Left kidney (tissue), 8 donors: ENCODE measurements at places on chromosomes 5 and 9.

- no peak for DNase-seq
Measured at GRCh38 chr5:58938563-58939424, 355.9 kb downstream of the RAB3C start.

GRCh38 chr5:34491251-34491620, 164.9 kb upstream of the RAI14 start:
- DNase-seq = no peak

GRCh38 chr5:27472000-27472763, 433.8 kb upstream of the CDH9 start:
- no peak for DNase-seq

GRCh38 chr9:36470643-36471290, 70.7 kb upstream of the RNF38 start:
- no peak for DNase-seq

- no peak for DNase-seq
Measured at GRCh38 chr9:120438111-120438510, 141.9 kb downstream of the CDK5RAP2 start.

DNA sequence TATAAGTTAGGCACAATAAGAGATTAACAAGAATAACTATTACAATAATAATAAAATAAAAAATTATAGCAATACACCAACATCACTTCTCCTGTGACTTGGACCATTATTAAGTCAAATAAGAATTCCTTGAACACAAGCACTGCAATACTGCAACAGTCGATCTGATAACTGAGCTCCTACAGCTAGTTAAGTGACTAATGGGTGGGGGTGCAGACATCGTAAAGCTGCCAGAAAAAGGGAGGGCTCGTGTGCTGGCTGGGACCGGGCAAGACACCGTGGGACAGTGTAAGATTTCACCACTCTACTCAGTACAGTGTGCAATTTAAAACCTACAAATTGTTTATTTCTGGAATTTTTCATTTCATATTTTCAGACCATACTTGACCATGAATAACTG, 78.8 kb downstream of the SNX24 start:
- DNase-seq = no peak

GRCh38 chr5:73405691-73406090, 42.9 kb downstream of the FOXD1 start:
- no peak for DNase-seq

DNA sequence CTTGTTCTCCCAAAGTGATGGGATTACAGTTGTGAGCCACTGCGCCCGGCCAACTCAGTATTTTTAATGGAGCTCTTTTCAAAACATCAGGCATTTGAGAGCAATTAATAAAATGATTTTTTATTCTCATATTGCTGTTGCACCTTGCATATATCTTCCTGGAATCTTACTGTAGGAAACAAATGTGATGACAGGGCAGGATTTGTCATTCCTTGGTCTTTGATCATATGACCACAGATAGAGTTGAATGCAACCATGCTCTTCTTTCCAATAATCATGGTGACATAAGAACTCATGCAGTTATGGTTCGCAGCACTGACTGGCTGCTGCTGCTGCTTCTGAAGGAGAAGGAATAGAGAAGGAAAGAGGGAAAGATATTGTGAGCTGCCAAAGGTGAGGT, 28.1 kb downstream of the CARTPT start:
- no peak for DNase-seq

GRCh38 chr5:103444333-103445038, 118.1 kb downstream of the NUDT12 start:
- no peak for DNase-seq

- no peak for DNase-seq
Measured at GRCh38 chr9:99360026-99360425, 137.9 kb downstream of the SEC61B start.

DNA sequence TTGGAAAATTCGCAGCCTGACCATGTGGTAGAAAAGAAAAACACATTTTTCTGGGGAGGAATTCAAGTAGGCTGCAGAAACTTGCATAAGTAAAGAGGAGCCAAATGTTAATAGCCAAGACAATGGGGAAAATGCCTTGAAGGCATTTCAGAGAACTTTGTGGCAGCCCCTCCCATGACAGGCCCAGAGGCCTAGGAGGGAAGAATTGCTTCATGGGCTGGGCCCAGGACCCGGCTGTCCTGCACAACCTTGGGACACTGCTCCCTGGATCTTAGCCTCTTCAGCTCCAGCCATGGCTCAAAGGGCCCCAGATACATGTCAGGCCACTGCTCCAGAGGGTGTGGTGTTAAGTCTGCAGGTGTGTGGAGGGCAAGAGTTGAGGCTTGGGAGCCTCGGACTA, 158.6 kb downstream of the OSTF1 start:
- no peak for DNase-seq

- DNase-seq = no peak
Measured at GRCh38 chr5:136033234-136033633, 4.4 kb downstream of the TGFBI start.

- no peak for DNase-seq
Measured at GRCh38 chr5:154301726-154302125, 111.2 kb downstream of the GALNT10 start.

- no peak for DNase-seq
Measured at GRCh38 chr5:139017624-139018023, 142.5 kb upstream of the LRRTM2 start.

GRCh38 chr5:66671305-66671704, 75.1 kb downstream of the MAST4 start:
- no peak for DNase-seq

- DNase-seq = no peak
Measured at GRCh38 chr9:127183814-127184582, 61.6 kb upstream of the ANGPTL2 start.

DNA sequence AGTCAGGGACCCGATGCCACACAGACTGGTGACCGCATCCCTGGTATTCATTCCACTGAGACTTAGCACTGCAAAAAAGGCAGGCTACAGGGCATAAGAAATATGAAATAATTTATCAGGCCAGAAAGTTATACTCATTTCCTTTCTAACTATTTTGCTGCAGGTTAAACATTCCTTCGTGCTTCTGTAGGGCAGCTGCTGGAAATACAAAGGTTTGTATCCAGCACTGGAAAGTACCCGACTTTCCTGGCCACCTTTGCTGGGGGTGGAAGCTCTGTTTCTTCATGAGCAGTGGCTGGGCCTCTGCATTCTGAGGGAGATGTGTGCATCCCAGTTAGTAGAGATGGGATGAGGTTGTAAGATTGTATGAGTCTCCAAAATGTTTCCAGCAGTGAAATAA, 478.6 kb upstream of the WWC1 start:
- DNase-seq = no peak

DNA sequence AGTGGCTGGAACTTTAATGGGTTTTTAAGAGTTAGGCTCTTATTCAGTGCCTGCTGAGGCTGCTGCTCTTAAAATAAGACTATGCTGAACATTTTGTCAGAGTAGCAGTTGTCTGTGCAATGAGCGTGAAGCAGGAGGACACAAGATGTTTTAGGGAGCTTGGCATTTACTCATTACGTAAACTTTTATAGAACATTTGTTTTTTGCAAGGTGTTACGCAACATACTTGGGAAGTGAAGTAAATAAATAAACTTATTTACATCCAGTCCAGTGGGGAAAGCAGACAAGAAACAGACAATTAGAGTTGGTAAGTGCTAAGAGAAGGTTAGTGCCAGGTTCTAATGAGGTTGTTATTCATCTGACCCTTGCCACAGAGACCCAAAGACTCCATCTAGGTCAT, 226.0 kb downstream of the HINT1 start:
- no peak for DNase-seq

DNA sequence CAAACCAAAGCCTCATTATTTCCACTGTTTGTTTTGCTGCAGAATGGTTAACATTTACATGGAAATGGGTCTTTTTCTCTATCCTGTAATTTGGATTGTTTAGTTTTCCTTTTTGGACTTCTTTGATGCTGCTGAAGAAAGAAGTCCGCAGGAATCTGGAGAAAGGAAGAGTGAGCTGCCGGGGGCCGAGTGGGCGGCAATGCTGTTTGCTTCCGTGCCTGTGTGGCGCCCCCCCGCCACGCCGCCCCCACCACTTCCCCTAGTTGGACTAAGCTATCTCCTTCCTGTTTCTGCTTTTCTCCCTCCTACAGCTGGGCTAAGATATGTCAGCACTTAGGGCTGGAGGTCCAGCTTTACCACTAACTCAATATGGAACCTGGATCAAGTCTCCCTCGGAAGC, 39.7 kb downstream of the ACTL7B start:
- no peak for DNase-seq
